Suppressor macrophage treated with lipopolysaccharide for 4 hours (primary cell): ENCODE measurements at places on chromosomes 6 and 20.

- DNase-seq: peak; percentile 96
These were observed 18.6 kb downstream of the TREML2 start for GRCh38 chr6:41182069-41183034.

GRCh38 chr6:85580878-85581267 lies 12.8 kb downstream of the SNX14 start:
- DNase-seq: no peak

- DNase-seq: no peak
These were observed 329.7 kb upstream of the JARID2 start for GRCh38 chr6:14915888-14916832.

DNA sequence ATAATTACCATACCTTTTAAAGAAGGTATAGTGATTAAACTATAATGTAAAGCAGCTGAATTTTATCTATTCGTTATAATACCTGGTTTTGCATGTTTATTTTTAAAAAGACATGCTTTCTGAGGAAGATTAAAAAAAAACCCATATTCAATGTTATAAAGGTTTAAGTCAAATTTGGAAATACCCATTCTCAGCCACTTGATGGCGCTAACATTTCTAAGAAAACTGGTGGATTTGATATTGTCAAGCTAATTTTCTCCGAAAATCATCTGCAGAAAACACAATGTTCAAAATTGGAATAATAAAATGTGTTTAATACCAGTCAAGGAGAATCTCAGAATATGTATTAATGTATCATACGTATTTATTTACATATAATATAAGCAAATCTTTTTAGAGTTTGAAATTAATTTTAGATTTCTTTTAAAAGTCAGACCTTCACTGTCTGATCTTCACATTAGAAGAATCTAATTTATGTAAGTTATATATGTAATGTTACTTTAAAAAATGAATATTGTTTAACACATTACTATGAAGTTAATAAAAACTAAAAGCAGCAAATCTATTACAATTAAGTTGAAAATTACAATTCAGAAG lies 35.0 kb downstream of the SHPRH start:
- DNase-seq: peak; percentile 55

GRCh38 chr6:8269872-8270454 lies 165.4 kb downstream of the SLC35B3 start:
- DNase-seq: no peak

GRCh38 chr6:30494291-30494861 lies 5.1 kb downstream of the HLA-E start:
- peak; percentile 54 for DNase-seq

DNA sequence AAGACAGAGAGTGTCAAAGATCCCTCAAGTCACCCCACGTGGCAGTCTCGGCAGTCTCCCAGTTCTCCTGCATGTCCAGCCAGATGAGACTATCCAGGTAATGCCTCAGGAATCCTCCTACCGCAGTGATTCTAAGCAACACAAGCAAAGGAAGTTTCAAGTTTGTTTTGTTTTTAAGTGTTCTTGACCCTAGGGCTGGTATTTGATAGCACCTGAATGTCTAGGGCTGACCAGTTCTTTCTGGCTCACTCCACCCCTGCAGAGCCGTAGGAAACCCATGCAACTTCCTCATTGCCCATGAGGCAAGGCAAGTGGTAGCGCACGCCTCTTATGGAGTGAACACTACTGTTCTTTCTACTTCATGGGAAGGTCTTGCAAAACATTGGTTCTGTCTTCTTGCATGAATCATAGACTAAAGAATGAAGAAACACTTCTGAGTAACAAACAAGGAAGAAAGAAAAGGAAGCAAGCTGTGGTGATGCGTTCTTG lies 24.8 kb upstream of the FOXQ1 start:
- peak; percentile 92 for DNase-seq

GRCh38 chr20:61173961-61174725 lies 77.9 kb upstream of the CDH4 start:
- DNase-seq: no peak

DNA sequence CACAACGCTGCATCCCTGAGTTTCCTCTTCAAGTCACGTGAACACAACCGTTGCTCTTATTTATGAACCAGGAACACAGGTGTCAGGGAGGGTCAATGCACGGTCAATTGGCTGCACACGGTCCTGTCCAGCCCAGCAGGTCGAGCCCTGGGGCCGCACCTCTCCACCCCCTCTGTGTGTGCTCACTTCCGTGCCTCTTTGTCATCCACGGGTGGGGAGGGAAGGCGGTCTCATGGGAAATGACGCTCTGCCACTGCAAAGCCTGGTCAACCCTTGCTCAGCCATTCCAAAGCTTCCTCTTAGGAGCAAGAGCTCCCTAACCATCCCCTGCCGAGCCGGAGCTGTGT lies 38.7 kb downstream of the DACT2 start:
- DNase-seq: no peak

- no peak for DNase-seq
These were observed 4.6 kb downstream of the SLC44A4 start for GRCh38 chr6:31874084-31874670.

DNA sequence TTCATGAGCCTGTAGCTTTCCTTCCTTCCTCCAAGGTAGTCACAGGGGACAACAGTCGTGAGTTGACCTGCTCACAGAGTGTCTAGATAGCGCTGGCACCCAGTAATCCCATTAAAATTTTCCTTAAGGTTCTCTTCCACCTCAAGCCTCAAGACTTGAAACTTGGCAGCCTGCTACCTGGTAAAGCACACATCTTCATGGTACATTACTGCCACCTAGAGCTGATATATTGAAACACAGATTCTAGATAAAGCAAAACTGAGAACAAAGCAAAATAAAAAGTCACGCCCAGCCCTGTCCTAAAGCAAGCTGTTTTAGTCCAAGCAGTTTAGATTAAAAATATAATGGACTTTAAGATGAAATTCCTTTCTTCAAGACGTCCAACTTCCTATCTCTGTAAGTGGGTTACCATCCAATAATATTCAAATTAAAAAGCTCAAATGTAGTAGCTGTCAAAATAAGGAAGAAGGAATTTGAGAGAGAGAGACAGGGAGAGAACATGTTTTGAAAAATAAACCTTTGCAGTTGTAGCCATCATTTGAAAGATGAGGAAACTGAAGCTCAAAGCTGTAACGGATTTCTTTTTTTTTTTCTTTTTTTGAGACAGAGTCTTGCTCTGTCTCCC lies 50.7 kb upstream of the CD83 start:
- peak; percentile 79 for DNase-seq

DNA sequence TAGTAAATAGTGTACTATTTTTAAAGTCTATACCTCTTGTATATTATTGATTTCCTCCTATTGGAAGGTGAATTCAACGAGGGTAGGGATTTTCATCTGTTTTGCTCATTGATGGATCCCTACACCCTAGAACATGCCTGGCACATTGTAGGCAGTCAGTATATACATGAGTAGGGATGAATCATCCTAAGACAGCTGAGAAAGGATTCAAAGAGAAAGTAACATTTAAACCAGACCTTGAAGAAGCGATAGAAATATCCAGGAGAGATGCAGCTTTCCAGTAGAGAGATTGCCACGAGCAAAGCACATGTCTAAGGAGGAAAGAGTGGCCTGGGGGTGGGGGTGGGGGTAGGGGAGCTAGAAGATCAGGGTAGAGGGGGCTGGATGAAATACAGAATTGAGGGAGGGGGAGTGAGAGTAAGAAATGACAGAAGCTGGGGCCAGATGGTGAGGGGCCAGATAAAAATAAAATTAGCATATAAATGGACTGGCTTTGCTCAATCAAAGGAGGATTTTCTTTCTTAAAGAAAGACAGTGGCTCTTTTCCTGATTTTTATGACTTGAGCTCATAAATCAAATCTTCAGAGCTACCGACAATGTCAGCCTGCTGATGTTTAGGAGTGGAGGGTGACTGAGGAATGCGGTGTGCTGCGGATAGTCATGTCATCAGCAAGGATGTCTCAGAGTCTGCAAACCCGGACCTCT lies 168.2 kb downstream of the SAMD5 start:
- DNase-seq: no peak

- no peak for DNase-seq
These were observed 295.9 kb upstream of the CDH4 start for GRCh38 chr20:60956194-60956593.

GRCh38 chr6:166599205-166599604 lies 12.7 kb upstream of the RAMACL start:
- DNase-seq: peak; percentile 52

DNA sequence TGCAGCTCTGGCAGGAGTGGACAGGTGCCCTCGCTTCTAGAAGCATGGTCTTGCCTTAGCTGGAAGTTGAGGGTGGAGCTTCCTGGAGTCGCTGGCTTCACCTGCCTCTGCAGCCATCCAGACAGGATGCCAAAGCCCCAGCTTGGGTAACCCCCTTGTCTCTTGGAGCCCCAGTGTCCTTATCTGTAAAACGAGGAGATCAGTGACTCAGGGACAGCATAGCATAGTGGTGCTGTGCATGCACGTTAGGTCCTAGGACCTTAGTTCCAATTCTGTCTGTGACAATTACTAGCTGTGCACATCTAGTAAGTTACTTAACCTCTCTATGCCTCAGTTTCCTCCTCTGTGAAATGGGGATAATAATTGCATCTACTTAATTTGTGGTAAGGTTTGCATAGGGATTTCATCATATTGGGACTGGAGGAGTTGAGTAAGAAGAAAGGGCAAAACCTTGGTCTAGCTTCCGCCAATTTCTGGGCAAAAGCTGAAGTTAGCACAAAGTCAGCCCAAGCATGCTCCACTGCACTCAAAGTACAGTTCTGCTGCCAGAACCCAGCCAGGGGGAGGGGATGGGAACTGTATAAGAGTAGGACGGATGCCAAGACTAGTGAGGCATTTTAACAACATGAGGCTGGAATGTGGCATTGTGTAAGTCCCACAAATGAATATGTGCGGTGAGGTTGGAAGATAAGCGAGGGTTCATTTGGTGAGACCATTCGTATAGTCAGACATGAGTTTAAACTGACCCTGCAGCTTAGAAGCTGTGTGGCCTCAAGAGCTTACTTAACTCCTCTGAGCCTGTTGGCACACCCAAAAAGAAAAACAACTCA lies 24.5 kb downstream of the TOX2 start:
- DNase-seq: peak; percentile 70

DNA sequence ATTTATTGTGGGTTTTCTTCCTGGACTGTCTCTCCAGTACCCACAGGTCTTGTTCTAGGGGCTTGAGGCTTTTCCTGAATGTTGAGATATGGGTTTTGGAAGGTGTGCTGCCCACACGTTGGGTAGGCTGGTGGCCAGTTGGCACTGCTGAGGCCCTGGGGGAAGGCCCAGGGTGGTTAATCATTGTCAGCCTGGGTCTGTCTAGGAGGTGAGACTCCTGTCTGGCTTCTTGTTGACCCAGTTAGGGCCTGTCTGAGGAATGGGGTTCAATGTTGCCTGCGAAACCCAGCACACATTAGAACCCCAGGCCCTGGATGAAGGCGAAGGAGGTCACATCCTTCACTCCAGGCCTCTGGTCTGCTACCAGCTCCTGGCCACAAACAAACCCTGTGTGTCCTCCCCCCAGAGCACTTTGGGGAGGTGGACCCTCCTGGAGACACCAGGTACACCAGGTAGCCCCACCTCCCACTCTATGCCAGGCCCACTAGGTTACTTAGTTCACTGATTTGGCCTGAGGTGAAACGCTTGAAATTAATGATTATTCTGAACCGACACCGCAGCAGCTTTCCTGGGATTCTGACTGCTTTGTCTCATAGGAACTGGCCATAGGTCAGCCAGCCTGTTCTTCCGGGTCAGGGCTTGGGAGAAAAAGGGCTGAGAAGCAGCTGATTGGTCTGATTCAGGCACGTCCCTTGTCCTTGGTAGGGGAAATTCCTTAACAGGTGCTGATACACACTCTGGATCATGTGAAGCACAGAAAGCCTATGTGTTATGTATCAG lies 15.2 kb downstream of the DNMT3B start:
- no peak for DNase-seq

- no peak for DNase-seq
These were observed 869.8 kb upstream of the EPHA7 start for GRCh38 chr6:94289131-94289530.

DNA sequence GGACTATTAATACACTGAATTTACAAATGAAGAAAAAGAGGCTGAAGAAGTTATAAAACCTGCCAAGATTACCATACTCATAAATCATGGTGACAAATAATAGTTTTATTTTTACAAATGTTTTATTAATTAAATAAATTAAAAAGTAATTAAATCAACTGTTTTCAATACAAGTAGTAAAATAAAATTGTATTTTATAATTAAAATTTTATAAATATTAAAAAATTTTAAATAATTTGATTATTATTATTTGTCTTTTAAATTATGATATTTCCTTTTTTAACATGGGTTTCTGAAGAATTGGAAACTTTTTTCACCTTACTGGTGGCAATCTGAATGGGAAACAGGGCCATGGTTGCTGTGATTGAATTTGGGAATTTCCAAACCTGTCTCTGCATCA lies 177.3 kb upstream of the TSHZ2 start:
- no peak for DNase-seq

DNA sequence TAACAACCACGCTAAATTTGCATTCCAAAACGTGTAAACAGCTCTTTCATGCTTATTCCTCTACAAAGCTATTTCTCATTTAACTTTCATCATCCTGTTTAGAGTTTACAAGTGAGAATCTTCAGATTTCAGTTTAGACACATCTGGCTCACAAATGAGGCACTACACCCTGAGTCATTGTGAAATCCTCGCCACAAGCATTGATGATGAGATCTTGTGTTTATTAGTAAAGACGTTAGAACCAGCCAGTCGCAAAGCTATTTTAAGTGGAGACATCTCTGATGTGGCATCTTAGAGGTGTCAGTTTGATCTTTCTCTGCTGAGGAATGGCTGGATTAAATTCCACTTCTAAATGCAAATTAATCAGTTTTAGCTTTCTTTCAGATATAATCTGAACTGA lies 8.3 kb upstream of the ISM1 start:
- DNase-seq: no peak

DNA sequence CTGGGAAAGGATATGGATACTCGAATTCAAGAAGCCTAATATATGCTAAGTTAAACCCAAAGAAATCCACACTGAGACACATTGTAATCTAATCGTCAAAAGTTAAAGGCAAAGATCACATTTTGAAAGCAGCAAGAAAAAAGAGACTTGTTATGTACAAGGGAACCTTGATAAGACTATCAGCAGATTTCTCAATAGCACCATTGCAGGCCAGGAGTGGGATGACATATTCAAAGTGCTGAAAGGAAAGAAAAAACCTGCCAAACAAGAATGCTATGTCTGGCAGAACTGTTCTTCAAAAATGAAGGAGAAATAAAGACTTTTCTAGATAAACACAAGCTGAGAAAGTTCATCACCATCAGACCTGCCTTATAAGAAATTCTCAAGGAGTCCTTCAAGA lies 75.2 kb downstream of the COL21A1 start:
- DNase-seq: no peak

DNA sequence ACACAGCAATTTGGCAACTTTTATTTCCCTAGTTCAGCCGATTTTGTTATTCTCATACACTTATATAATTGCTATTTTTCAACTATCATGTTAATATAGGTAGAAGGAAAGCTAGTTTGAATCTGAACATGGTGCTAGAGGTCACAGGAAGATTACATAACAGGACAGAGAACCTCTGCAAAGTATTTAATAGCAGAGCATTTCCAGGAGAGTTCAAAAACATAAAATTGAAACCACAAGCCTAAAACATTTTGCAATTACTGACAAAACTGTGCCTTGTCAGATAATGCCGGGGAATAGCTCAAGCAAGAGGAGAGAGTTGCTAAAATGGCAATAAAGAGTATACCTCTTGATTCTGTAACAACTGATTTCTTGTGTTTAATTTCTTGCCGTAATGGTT lies 70.8 kb downstream of the TFAP2B start:
- no peak for DNase-seq
